ENCODE measurements at places on chromosomes 2 and 18. TPM values are rescaled to one million over a fixed set of nuclear protein-coding genes. Genes with fewer than 3 reads are reported as not detected.

The ALKAL2 gene
- total RNA-seq, result 1.3 TPM

The SLC5A7 gene
- 0.05 TPM for total RNA-seq

The UGT1A3 gene
- not detected for total RNA-seq

DNA sequence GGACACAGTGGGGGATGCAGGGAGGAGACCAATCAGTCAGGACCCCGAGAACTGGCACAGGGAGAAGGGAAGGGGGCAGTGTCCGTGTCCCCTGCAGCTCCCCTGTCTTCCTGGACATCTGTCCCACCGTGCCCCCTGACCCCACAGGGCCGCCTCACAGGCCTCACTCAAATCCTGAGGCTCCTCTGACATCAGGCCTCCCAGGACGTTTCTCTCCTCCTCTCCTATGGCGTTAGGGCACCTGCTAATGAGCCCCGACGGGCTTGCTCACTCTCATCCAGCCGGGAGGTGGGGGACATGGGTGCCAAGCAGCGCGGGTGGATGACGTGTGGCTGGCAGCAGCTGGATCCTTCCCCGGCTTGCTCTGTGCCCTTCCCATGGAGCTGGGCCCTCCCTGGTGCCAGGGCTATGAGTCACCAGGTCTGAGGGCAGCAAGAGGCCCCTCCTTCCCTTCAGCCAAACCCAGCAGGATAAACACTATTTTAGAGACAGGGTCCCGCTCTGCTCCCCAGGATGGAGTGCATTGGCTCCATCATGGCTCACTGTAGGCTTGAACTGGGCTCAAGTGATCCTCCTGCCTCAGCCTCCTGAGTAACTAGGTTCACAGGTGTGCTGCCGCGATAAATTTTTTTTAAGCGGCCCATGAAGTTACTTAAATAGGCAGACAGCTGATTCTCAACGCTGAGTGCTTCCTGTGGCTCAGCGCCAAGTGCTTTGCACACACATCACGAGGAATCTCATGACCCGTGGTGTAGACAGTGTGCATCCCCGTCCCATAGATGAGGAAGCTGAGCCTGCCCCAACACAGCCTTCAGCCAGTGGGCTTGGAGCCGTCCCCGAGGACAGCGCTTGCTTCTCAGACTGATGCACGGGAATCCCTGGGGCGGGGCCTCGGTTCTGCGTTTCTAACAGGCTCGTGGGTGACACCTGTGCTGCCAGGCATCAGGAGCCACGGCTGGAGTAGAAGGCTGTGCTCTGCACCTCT is 64.5 kb upstream of the HDAC4 start:
- no peaks in the 10 kb centered on the region for H3K27me3 ChIP-seq
- H3K27ac ChIP-seq, result no peak overlapping the region
- DNase-seq, result no peak
- H3K4me1 ChIP-seq, result peaks cover 2% of the 10 kb centered on the region
- H3K4me3 ChIP-seq, result no peak overlapping the region

- H3K4me1 ChIP-seq, result no peaks in the 10 kb centered on the region
- peaks cover 28% of the 10 kb centered on the region for H3K27me3 ChIP-seq
- no peak overlapping the region for H3K27ac ChIP-seq
Measured at GRCh38 chr2:120433816-120434290, 87.9 kb downstream of the INHBB start.

- no peak for DNase-seq
- no peak overlapping the region for H3K4me3 ChIP-seq
- H3K4me1 ChIP-seq, result peaks cover 3% of the 10 kb centered on the region
- H3K36me3 ChIP-seq, result no peaks in the 10 kb centered on the region
- H3K27ac ChIP-seq, result no peak overlapping the region
- no peaks in the 10 kb centered on the region for H3K27me3 ChIP-seq
Measured at GRCh38 chr2:174490051-174490450, 3.2 kb upstream of the GPR155 start.

GRCh38 chr2:148350199-148350598 is 294.4 kb upstream of the EPC2 start:
- no peaks in the 10 kb centered on the region for H3K36me3 ChIP-seq
- no peak overlapping the region for H3K27ac ChIP-seq
- H3K4me3 ChIP-seq, result no peak overlapping the region
- no peak for DNase-seq
- H3K4me1 ChIP-seq, result no peaks in the 10 kb centered on the region

GRCh38 chr2:86779971-86780370 is 10.7 kb downstream of the CD8A start:
- H3K4me1 ChIP-seq, result no peaks in the 10 kb centered on the region
- no peak overlapping the region for H3K4me3 ChIP-seq
- DNase-seq, result no peak
- peaks cover 2% of the 10 kb centered on the region for H3K27me3 ChIP-seq
